ENCODE measurements at places on chromosomes 2 and 18.

- no peak for DNase-seq
Observed at GRCh38 chr2:220949466-220949865, 622.6 kb downstream of the EPHA4 start.

DNA sequence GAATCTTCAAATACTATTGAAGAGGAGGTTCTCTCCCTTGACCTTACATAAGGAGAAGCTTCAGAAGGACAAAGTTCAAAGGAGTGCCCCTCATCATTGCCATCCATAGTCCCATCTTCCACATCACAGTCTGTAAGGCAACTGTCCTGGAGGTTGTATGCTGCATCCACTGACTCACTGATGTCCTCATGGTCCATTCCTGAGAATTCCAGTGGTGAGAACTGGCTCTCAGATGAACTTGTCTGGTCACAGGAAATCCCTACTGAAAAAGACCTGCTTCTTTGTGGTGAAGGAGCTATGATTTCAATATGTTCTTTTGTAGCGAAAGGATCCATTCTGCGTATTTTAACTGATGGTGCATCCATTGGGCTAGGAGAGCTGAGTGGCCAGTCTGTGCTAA is 52.2 kb downstream of the EIF2AK3 start:
- no peak for DNase-seq

- DNase-seq = no peak
Observed at GRCh38 chr2:82913566-82913965, 1545.5 kb downstream of the SUCLG1 start.

DNA sequence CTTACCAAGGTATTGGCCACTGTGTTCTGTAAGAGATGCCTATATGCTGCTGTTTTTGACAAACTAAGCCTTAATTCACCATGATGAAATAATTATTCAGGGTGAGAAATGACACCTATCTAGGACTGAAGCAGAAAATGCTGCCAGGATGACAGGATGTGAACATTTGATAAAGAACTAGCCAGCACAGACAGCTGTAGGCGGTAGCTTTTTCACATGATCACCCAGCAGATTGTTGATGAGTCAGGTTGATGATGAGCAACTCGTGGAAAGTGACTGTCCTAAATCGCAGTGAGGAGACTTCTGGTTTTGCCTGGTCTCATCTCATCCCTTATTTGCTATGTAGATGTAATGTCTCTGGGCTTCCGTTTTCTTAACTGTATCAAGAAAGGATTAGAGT is 144.1 kb downstream of the PRPF40A start:
- peak; percentile 6 for DNase-seq

All from activated CD4-positive, alpha-beta T cell treated with anti-CD3 and anti-CD28 coated beads for 4 hours (primary cell).